ENCODE measurements at places on chromosomes 11 and 22. TPM values are rescaled to one million over a fixed set of nuclear protein-coding genes. Genes with fewer than 3 reads are reported as not detected.

The ISX gene
- total RNA-seq, result not detected

DNA sequence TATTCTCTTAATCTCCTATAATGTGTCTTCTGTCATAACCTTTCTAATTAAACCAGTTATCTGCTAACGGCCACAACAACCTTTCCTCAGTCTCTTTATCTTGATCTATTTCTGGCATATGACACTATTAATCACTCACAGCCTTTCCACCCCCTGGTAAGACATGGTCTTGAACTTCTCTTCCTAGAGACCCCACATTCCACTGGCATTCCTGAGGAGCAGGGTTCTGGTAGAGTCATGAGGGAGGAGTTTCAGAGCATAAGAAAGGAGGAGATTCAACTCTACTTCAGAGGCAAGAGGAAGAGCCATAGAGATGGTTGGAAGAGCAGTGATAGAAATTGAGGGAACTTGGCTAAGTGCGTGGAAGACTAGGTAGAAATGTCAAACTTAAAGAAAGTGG, 325.6 kb downstream of the BLID start:
- no peaks in the 10 kb centered on the region for H3K4me1 ChIP-seq
- no peak overlapping the region for H3K27ac ChIP-seq
- no peak for DNase-seq
- no peak overlapping the region for H3K4me3 ChIP-seq
- no peaks in the 10 kb centered on the region for H3K27me3 ChIP-seq

DNA sequence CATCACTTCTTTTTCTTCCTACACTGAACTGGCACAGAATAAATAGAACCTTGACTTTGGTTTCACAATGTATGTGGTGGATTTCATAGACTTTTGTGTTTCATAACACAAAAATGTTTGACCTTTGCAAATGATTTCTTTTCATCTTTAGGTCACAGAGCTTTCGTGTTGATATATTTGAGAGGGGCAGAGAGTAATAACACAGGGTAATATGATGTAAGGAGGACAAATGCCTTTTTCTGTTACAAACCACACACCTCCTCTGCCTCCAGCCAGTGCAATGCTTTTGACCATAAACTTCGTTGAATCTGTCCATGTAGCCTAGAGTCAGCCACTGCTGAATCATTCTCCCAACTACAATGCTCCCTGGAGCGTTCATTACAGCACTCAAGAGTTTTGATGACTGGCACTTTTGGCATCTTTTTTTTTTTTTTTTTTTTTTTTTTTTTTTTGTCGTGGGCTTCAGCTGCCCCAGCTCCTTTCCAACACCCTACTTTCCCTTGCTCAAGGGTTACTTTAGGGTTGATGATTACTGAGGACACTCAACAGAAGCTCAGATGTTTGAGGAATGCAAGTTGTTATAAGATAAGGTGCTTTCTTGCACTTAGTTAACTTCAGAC, 11.4 kb upstream of the CAT start:
- H3K4me3 ChIP-seq, result no peak overlapping the region
- H3K27ac ChIP-seq, result no peak overlapping the region
- H3K4me1 ChIP-seq, result no peaks in the 10 kb centered on the region
- no peaks in the 10 kb centered on the region for H3K36me3 ChIP-seq

The CARS1 gene
- 63.6 TPM for total RNA-seq

The SYT9 gene
- total RNA-seq, result not detected

GRCh38 chr11:109349276-109350080, 72.5 kb upstream of the C11orf87 start:
- no peaks in the 10 kb centered on the region for H3K4me1 ChIP-seq
- H3K27me3 ChIP-seq, result peaks cover 2% of the 10 kb centered on the region
- no peaks in the 10 kb centered on the region for H3K36me3 ChIP-seq
- no peak overlapping the region for H3K4me3 ChIP-seq
- no peak overlapping the region for H3K27ac ChIP-seq

Measured in activated T-helper 1 cell treated with anti-CD3 and anti-CD28 coated beads, Interleukin-12 subunit alpha, Interleukin-12 subunit beta, Interleukin-2, Interleukin-4 antibody, amounts not matched to agents 30 ng/mL and 10 ng/mL and 1 ng/mL, durations not matched to agents 14 hours and 24 hours and 36 hours (primary cell).